ENCODE measurements at places on chromosomes 5 and 9.

GRCh38 chr5:11588803-11589202, 315.4 kb downstream of the CTNND2 start:
- no peak for DNase-seq

DNA sequence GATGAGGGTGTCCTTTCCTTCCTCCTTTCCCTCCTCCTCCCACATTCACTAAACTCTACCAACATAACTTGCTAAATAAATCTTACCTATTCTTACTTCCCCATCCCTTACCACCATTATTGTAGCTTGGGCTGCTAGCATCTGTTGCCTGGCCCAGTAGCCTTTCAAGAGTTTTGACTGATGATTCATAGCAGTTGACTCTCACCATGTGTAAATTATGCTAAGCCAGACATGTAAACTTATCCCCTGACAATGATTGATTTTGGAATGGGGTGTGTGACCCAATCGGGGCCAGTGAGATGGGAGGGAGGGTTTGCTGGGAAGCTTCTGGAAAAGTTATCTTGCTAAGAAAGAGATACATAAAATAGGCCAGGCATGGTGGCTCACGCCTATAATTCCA, 161.8 kb upstream of the SPRY4 start:
- DNase-seq: no peak

- no peak for DNase-seq
Observed at GRCh38 chr9:19700699-19701098, 88.1 kb downstream of the SLC24A2 start.

DNA sequence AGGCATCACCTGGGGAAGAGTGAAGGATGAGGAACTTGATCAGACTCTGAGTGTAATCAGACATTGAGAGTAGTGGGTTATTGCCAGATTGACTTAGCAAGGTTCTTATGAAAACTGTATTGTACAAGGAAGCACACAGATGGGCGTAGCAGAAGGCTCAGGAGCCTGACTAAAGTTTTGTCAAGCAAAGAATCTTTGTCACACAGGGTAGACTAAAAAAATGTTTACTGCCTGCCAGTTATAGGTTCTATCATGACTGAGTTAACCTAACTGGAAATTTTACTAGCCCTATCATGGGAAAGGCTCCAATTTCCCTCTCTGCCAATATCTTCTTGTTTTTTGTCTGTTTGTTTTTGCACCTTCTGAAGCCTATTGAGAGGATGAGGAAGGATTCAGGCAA, 19.1 kb downstream of the CAMK4 start:
- no peak for DNase-seq

DNA sequence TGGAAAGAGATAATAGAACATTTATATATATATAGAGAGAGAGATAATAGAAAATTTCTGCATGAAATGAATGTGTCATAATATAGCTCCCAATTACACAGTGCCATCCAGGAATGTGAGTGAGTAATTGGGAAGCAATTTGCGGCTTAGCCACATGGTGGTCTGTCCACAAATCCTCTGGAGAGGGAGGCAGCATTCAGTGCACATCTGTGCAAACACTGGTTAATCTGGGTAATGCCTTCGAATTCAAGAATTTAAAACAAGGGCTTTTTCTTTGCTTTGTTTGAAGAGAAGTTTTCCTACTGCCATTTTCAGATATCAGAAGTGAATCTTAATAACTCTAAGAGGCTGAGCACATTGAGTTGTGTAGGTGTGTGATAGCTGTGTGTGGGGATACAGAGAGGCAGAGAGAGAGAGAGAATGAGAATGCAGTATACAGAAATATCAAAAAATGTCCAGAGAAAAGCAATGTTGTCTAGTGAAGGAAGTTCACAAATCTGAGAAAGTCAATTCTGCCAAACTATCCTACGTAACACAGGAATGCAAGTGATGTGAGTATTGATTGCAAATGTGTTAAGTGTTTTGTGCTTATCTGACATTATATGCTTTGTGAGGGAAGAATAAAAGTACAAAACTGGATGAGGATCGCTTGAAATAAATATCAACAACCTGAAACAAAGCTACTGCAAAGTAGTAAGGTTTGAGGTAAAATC, 134.6 kb downstream of the EDIL3 start:
- DNase-seq: no peak

- DNase-seq: no peak
Observed at GRCh38 chr9:6428940-6429889, 16.2 kb downstream of the UHRF2 start.

- DNase-seq: no peak
Observed at GRCh38 chr9:93949694-93950449, 5.3 kb downstream of the BARX1 start.

- no peak for DNase-seq
Observed at GRCh38 chr9:134469041-134469875, 143.0 kb downstream of the RXRA start.

DNA sequence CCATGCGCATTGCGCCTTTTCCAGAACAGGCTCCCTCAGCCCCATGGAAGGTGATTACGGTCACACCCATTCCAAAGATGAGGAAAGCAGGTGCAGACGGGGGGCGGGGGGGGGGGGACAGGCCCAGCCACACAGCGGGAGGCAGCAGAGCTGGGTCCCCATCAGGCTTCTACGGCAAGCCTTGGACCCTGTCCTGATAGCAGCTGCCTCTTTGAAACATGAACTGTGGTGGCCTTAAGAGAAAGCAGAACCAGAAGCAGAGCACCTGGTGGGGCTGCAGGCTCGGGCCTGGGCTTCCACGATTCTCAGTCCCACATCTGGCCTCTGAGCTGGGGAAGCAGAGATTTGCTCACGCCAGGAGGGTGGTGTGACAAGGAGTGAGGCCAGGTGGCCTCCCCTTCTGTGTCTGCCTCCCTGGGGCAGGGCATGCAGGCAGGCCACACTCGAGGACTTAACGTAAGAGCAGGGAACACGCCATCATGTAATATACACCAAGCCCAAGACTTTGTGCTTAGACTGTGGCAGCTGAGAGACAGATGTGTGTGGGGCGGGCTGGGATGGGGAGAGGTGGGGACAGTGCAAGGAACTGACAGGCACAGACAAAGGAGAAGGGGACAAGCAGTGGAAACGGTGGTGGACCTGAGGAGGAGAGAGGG, 14.2 kb upstream of the PHYKPL start:
- DNase-seq: no peak

- DNase-seq: no peak
Observed at GRCh38 chr9:132732326-132733259, 62.3 kb downstream of the GTF3C4 start.

GRCh38 chr5:31047007-31047406, 146.5 kb upstream of the CDH6 start:
- no peak for DNase-seq

DNA sequence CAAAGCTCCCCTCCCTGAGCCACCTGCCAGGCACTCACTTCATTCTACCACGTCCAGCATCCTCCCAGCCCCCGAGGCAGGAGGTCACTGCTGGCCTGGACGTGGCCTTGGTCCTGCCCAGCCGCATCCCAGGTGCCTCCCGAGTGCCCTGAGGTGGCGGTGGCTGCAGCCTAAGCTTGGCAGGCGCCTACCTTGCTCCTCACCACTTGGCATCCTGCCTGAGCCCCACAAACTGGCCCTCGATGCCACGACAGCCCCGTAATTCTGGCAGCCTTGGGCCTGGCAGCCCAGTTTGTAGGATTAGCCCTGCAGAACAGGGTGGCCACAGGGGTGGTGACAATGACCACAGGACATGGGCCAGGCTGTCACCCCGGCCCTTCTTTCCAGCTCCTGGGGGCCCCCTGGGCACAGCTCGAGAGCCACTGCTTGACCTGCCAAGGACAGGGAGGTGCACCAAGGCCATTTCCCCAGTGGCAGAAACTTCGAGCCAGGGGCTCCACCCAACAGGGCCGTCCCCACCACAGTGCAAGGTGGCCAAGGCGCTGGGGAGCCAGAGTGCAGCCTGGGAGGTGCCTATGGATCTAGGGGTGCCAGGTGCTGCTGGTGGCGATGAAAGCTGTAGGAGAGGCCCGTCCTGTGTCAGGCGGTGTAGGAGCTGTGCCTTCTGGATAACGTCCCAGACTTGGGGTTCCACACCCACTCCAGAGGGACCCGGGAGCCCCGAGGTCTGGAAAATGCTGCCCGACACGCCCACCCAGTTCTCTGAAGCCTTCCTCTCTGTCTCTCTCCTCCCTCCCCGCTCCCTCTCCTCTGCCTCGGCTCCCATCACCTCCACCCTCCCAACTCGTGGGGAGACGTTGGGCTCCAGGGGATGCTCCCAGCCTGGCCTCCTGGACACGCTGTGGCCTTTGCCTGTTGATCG, 18.4 kb downstream of the NKD2 start:
- no peak for DNase-seq

DNA sequence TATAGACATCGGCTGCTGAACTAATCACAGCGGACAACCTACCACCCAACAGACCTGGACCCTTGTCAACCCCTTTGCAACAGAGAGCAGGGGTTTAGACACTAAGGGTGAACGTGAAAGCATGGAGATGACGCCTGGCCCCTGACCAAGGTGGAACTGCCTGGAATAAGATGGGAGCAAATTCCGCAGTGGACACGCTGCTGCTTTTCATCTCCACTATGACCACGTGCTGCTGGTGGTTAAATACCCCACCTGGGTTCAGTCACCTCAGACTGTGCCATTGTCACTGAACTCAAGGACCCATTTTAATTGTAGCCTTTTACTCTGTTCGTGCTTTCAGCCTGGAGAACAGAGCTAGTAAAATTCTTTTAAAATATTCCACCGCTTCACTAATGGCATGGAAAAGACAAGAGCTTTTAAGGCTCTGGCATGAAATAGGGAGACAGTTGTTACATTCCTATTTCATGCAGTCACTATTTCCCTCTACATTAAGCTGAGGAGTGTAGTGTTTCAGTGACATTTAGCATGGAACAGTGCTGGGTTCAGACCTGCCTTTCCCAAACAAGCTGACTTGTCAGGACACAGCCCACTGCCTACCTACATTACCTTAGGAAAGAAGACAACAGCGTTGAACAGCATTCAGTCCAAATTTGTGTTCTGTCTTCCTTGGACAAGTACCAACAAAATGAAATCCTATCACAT, 96.8 kb downstream of the ANKRD18B start:
- no peak for DNase-seq

- no peak for DNase-seq
Observed at GRCh38 chr5:34014626-34015025, 6.8 kb upstream of the AMACR start.

- no peak for DNase-seq
Observed at GRCh38 chr5:72817076-72817481, 618 bp downstream of the TNPO1 start.

GRCh38 chr5:127586066-127586770, 62.7 kb upstream of the CTXN3 start:
- DNase-seq: no peak

GRCh38 chr5:177399997-177400868, at the start of gene PFN3:
Gene PFN3 (minus strand): TSS chr5:177400661. CDS start chr5:177400576, 85 bp downstream.
- DNase-seq: no peak

DNA sequence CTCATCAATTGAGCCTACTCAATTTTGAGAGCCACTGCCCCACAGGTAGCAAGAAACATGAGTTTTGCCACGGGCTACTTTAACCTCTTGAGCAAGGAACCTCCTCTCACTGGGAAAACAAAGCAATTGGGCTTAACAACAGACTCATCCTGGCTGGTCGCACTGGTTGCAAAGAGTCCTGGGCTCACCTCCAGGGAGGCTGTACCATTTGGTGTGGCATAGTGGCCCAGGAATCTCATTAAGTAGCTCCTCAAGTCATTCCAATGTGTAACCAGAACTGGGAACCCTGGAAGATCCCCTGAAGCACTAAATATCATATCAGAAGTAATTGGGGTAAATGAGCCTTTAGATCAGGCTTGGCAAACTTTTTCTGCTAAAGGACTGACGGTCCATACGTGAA, 78.5 kb downstream of the MYO10 start:
- no peak for DNase-seq

DNA sequence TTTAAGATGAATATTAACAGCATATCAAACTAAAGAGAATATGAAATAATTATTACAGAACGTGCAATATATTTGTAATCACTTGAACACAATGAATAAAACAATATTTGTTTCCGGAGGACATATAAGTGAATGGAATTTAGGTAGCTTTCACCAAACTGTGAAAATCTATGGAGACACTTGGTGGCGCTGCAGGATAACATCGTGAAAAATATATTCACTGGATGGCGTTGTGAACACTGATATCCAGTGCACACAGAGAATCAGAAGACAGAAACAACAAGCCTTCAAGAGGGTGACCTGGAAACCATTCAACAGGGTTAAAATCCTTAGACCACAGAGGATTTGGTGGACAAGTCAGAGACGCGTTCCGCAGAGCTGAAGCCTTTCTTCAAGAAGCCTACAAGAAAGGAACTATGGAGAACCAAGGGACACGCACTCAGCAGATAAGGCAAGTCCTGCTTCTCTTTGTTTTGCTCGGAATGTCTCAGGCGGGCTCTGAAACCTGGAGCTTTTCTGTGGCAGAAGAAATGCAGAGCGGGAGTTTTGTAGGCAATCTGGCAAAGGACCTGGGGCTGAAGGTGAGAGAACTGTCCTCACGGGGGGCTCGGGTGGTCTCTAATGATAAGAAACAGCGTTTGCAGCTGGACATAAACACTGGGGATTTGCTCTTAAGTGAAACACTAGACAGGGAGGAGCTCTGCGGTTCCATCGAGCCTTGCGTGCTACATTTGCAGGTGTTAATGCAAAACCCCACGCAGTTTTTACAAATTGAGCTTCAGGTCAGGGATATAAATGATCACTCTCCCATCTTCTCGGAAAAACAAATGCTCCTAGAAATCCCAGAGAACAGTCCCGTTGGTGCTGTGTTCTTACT, at the start of gene PCDHB11:
PCDHB11 (plus strand) TSS at position 269 of the 877 bp plus-strand sequence; CDS start at position 417, 148 bp downstream.
- DNase-seq: no peak

DNA sequence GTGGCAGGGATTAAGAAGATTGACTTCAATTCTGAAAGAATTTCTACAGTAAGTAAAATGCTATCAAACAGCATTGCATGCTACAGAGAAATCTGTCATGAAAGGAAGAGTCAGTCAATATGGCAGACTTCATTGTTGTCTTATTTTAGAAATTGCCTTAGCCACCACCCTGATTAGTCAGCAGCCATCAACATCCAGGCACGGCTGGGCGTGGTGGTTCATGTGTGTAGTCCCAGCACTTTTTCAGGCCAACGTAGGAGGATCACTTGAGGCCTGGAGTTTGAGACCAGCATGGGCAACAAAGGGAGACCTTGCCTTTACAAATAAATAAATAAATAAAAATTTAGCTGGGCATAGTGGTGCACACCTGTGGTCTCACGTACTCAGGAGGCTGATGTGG, 46.6 kb downstream of the RMI1 start:
- DNase-seq: no peak

DNA sequence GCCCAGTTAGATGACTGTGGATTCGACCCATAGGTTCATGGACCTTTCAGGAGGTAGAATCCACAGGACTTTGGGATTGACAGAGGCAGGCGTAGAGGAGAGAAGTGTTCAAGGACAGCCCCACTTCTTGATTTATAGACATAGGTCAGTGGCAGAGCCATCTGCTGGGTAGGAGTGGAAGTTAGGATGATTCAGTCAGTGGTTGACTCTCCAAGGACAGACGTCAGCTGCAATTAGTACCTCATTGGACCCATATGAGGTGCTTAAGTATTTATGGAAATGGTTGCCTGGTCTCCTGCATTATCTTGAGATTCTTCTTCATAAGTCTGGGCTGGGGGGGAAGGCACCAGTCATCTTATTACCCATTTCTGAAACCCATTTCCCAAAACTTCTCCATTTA, 70.9 kb downstream of the SH3RF2 start:
- no peak for DNase-seq
